PC-3 (cell line): ENCODE measurements at places on chromosomes 1 and 21.

DNA sequence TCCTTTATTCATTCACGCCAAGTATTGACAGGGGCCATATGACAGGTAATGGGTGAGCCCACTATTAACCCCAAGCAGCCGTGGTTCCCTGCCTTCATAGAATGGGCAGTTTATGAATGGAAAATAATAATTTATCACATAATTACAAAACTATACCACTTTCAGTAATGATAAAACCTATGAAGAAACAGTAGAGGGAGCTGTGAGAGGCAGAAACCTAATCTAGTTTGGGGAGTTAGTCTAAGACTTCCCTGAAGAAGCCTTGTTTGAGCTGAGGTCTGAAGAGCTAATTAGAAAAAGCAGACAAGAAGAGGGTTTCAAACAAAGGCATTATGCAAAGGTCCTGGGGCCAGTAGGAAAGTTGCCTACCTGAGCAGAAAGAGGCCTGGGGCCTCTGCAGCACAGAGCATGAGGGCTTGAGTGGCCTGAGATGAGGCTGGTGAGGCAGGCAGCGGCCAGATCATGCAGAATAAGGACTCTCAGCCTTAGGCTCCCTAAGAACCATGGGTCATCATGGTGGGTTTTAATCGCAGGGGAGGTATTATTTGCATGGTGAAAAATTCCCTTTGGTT lies 142.8 kb downstream of the ATG4C start:
- DNase-seq = no peak

GRCh38 chr21:22804151-22804550 lies 1805.9 kb downstream of the NCAM2 start:
- no peak for DNase-seq

GRCh38 chr1:53270873-53271272 lies 32.6 kb upstream of the MAGOH start:
- DNase-seq = no peak

DNA sequence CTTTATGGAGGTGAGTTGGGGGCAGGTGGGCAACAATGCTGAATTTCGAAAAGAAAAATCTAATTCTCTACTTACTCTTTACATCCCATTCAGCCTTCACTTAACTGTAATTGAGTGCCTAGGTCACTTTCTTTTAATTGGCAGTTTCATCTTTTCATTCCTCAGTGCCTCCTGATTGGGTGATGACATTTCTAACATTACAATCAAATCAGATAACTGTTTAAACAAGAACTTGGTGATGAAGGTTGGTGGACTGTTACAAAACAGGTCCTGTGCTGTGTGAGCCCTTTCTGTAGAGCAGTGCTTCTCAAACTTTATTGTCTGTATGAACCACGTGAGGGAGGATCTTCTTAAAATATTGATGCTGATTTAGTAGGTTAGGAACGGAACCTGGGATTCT lies 40.1 kb upstream of the KCNQ4 start:
- no peak for DNase-seq

- DNase-seq = no peak
Measured at GRCh38 chr21:37331411-37331810, 35.2 kb upstream of the DYRK1A start.

GRCh38 chr1:90969241-90969640 lies 52.6 kb downstream of the ZNF644 start:
- DNase-seq = no peak

GRCh38 chr1:91513160-91513559 lies 12.5 kb downstream of the CDC7 start:
- DNase-seq = peak; percentile 21

GRCh38 chr1:21865943-21866706 lies 54.1 kb downstream of the LDLRAD2 start:
- DNase-seq = no peak

- no peak for DNase-seq
Measured at GRCh38 chr1:30883389-30884172, 25.0 kb downstream of the SDC3 start.

GRCh38 chr1:150596095-150596892 lies 16.9 kb upstream of the MCL1 start:
- peak; percentile 76 for DNase-seq

DNA sequence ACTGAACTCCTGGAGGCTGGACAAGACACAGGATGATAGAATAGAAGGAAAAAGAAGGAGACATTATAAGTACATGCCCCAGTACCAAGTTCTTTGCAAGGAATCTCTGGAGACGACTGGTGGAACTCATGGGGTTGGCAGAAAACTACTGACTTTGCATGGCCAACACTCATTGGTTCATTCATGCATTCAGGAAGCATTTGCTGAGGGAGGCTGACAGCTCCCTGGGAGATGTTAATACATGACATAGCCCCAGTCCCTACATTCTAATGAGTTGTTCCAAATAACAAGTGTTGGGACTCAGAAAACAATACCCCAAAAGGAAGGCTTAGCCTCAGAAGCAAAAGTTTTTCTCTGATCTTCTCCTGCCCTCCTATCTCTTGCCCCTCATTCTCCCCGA lies 172.8 kb upstream of the IRF2BP2 start:
- peak; percentile 3 for DNase-seq

GRCh38 chr1:18752409-18752808 lies 107.1 kb downstream of the TAS1R2 start:
- DNase-seq = no peak

DNA sequence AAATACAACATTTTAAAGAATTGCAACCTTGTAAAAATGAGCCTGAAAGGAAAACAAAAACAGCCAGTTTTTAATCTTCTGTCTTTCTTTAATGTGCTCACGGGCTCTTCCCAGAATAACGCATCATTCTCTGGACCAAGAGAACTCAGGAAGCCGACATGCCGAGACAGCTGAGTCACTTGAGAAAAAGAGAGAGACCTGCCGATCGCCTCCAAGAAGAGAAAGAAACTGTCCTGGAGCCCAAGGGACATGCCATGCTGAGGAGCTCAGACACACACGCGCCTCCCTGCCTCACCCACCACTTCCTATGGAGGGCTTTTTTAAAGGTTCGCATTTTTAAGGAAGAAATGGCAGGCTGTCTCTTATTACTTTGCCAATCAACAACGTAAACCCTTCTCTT lies 176.4 kb downstream of the ZNF281 start:
- peak; percentile 46 for DNase-seq
